ENCODE measurements at places on chromosomes 5 and 9. TPM values are rescaled to one million over a fixed set of nuclear protein-coding genes. Genes with fewer than 3 reads are reported as not detected.

Gene TMEM171
- total RNA-seq = 1.0 TPM

Gene EIF4E1B
- not detected for total RNA-seq

Gene TXNDC8
- not detected for total RNA-seq

Gene SLC6A18
- not detected for total RNA-seq

Gene FTMT
- not detected for total RNA-seq

- DNase-seq = no peak
- H3K4me1 ChIP-seq = peaks cover 16% of the 10 kb centered on the region
- H3K27ac ChIP-seq = peak overlapping the region; percentile 70
- no peaks in the 10 kb centered on the region for H3K36me3 ChIP-seq
- no peak overlapping the region for H3K4me3 ChIP-seq
- H3K27me3 ChIP-seq = no peaks in the 10 kb centered on the region
These were observed 355.5 kb downstream of the ARRDC3 start for GRCh38 chr5:91027405-91028139.

GRCh38 chr9:108345826-108346225, 510.0 kb downstream of the ACTL7B start:
- no peak for DNase-seq
- no peaks in the 10 kb centered on the region for H3K4me1 ChIP-seq

DNA sequence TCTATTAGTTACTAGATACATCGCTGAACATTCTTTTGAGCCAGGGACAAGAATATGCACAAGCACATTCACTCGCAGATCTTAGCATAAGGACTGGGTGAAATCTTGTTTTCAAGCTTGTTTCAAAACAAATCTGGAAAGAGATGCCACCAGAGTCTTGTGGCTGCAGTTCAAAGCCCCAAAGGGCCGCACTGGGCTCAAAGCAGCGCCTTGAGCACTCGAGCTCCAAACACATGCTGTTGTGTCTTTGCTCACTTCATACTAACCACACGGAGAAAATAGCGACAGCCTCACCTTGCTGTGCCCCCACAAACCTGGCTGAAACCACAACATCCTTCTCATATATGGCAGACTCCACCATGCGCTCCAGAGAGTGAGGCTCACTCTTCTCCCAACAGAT, 34.2 kb upstream of the IL7R start:
- H3K4me3 ChIP-seq = no peak overlapping the region
- peaks cover 10% of the 10 kb centered on the region for H3K27me3 ChIP-seq
- no peaks in the 10 kb centered on the region for H3K4me1 ChIP-seq
- DNase-seq = no peak

GRCh38 chr9:13806714-13807113, 507.2 kb downstream of the NFIB start:
- no peaks in the 10 kb centered on the region for H3K4me1 ChIP-seq
- H3K36me3 ChIP-seq = no peaks in the 10 kb centered on the region
- no peak for DNase-seq
- no peak overlapping the region for H3K27ac ChIP-seq
- H3K27me3 ChIP-seq = no peaks in the 10 kb centered on the region

DNA sequence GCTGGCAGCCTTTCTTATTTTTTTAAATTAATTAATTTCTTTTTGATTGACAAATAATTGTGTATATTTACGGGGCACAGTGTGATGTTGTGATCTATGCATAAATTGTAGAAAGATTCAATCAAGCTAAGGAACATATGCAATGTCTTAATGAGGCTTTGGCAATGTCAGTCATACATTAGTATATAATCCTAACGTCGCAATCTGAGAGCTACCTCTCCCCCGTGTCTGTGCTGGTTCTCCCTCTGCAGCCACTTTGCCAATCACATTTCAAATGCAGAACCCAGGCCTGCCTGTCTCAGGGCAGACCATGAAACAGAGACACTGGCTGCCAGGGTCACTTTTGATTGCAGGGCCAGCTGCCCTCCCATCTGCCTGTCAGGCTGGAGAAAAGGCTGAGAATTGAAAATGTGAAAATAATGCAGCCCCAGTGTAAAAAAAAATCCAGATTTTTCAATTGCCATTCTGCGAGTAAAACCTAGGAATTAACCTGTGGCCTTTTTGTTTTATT, 56.3 kb downstream of the SLC24A2 start:
- no peaks in the 10 kb centered on the region for H3K36me3 ChIP-seq
- no peaks in the 10 kb centered on the region for H3K27me3 ChIP-seq
- no peak for DNase-seq
- H3K4me3 ChIP-seq = no peak overlapping the region
- H3K27ac ChIP-seq = no peak overlapping the region
- no peaks in the 10 kb centered on the region for H3K4me1 ChIP-seq

DNA sequence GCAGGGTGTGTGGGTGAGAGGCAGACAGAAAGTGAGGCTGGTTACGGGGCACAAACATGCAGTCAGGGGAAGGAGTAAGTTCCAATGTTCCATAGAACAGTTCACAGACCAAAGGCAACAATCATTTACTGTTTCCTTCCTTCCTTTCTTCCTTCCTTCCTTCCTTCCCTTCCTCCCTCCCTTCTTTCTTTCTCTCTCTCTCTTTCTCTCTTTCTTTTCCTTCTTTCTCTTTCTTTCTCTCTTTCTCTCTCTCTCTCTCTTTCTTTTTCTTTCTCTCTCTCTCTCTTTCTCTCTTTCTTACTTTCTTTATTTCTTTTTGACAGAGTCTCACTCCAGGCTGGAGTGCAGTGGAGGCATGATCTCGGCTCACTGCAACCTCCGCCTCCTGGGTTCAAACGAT, 125.8 kb upstream of the LPCAT1 start:
- DNase-seq = no peak
- peaks cover 15% of the 10 kb centered on the region for H3K4me1 ChIP-seq
- no peaks in the 10 kb centered on the region for H3K36me3 ChIP-seq
- H3K27me3 ChIP-seq = no peaks in the 10 kb centered on the region
- H3K4me3 ChIP-seq = no peak overlapping the region
